Hepatocyte (in vitro differentiated cells): ENCODE measurements at places on chromosomes 16 and 17. TPM values are rescaled to one million over a fixed set of nuclear protein-coding genes. Genes with fewer than 3 reads are reported as not detected.
A peak's percentile ranks its signal among the peaks of the same experiment; 100 is the strongest.

- no peaks in the 10 kb centered on the region for H3K4me1 ChIP-seq
- no peak overlapping the region for H3K4me3 ChIP-seq
- DNase-seq: no peak
- no peak overlapping the region for H3K27ac ChIP-seq
- peaks cover 13% of the 10 kb centered on the region for H3K27me3 ChIP-seq
Observed at GRCh38 chr17:49939318-49939717, 29.7 kb upstream of the DLX4 start.

The NUTF2 gene
- total RNA-seq: 100 and 102 TPM in 2 replicates

The RHBDL3 gene
- 0.36 and 0.70 TPM in 2 replicates for total RNA-seq

The CDH16 gene
- total RNA-seq: 2.9 and 3.2 TPM in 2 replicates

The ZNF200 gene
- 7.9 and 12.5 TPM in 2 replicates for total RNA-seq

- H3K27me3 ChIP-seq: no peaks in the 10 kb centered on the region
- H3K4me1 ChIP-seq: peaks cover 14% of the 10 kb centered on the region
- peak overlapping the region; percentile 68 for H3K27ac ChIP-seq
Observed at GRCh38 chr17:44122816-44123355, 555 bp downstream of the HDAC5 start.

GRCh38 chr17:909642-910323, 69.8 kb downstream of the NXN start:
- peaks cover 39% of the 10 kb centered on the region for H3K4me1 ChIP-seq
- H3K27ac ChIP-seq: peak overlapping the region; percentile 50
- H3K36me3 ChIP-seq: no peaks in the 10 kb centered on the region
- no peak for DNase-seq
- no peak overlapping the region for H3K4me3 ChIP-seq

- no peaks in the 10 kb centered on the region for H3K4me1 ChIP-seq
- H3K36me3 ChIP-seq: no peaks in the 10 kb centered on the region
- H3K27ac ChIP-seq: no peak overlapping the region
Observed at GRCh38 chr17:82143333-82143732, 45.3 kb upstream of the FASN start.

DNA sequence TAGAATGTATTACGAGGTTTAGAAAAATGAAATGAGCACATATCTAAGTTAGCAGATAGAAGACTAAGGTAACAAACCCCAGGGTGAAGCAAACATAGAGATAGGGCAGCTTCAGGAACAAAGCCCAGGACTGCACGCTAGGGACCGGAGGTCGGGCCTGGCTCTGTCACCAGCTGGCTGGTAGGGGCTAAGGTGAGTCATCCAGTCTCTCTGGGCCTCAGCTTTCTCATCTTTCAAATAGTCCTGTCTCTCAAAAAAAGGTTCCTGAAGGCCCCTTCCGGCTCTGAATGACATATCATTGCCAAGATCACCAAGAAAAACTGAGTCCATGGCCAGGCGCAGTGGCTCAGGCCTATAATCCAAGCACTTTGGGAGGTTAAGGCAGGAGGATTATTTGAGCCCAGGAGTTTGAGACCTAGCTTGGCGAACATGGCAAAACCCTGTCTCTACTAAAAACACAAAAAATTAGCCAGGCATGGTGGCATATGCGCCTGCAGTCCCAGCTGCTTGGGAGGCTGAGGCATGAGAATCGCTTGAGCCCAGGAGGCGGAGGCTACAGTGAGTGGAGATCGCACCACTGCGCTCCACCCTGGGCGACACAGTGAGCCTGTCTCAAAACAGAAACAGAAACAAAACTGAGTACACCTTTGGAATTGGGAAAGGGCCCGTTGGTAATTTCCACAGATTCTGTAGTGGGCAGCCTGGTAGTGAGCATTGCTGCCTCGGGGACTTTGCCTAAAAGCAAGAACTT, 26.0 kb downstream of the PKD1L3 start:
- no peak overlapping the region for H3K4me3 ChIP-seq
- H3K36me3 ChIP-seq: no peaks in the 10 kb centered on the region
- peaks cover 3% of the 10 kb centered on the region for H3K4me1 ChIP-seq
- no peaks in the 10 kb centered on the region for H3K27me3 ChIP-seq
- H3K27ac ChIP-seq: no peak overlapping the region

DNA sequence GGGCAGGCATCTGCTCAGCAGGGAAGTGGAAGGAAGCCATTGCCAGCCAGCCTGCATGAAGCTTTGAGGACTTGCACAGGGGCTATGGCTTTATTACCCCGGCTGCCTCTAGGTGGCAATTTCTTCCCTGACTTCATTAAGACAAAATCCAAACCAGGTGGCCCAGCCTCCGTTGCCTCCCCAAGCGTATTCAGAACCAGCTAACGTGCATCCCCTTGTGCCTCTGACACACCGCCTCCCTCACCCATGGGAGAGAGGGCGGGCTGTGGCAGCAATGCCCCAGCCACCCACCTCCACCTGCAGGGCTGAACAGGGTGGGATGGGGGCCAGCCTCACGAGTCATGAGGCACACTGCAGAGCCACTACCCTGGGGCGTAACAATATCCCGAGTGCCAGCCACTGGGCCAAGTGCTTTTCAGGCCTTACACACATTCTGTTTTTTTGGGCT, 6.8 kb downstream of the KIFC3 start:
- H3K36me3 ChIP-seq: no peaks in the 10 kb centered on the region
- no peak overlapping the region for H3K27ac ChIP-seq
- no peak overlapping the region for H3K4me3 ChIP-seq
- DNase-seq: peak; percentile 53
- H3K4me1 ChIP-seq: peaks cover 42% of the 10 kb centered on the region

DNA sequence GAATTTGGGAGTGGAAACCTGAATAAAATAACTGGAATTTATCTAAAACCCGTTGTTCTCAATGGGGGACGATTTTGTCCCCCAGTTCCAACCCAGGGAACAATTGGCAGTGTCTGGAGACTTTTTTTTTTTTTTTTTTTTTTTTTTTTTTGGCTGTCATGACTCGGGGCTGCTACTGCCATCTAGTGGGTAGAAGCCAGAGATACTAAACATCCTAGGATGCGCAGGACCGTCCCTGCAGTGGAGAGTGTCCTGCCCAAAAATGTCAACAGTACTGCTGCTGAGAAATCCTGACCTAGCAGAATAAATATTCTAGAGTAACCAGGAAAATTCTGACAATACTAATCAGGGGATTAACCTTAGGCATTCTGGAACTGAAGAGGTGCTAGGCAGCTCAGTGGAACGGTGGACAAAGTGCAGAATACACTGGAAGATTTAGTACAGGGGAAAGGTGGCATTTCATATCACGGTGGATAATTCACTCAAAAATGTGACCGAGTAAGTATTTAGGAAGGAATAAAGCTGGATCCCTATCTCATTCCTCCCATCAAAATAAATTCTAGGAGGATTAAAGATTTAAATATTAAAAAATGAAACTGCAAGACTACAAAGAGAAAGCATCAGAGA, 107.6 kb downstream of the SPECC1 start:
- peak; percentile 71 for DNase-seq
- no peak overlapping the region for H3K27ac ChIP-seq
- H3K4me1 ChIP-seq: peaks cover under 1% of the 10 kb centered on the region
- H3K36me3 ChIP-seq: no peaks in the 10 kb centered on the region
- no peaks in the 10 kb centered on the region for H3K27me3 ChIP-seq
- H3K4me3 ChIP-seq: no peak overlapping the region

- H3K36me3 ChIP-seq: no peaks in the 10 kb centered on the region
- no peaks in the 10 kb centered on the region for H3K27me3 ChIP-seq
- DNase-seq: no peak
- H3K4me3 ChIP-seq: peak overlapping the region; percentile 62
- peak overlapping the region; percentile 75 for H3K27ac ChIP-seq
- H3K4me1 ChIP-seq: peaks cover 24% of the 10 kb centered on the region
Observed at GRCh38 chr17:7549401-7550055, 670 bp downstream of the TNFSF12 start.

GRCh38 chr16:29154676-29155121, 169.8 kb downstream of the LAT start:
- H3K27me3 ChIP-seq: no peaks in the 10 kb centered on the region
- no peaks in the 10 kb centered on the region for H3K36me3 ChIP-seq
- H3K4me3 ChIP-seq: no peak overlapping the region
- no peak overlapping the region for H3K27ac ChIP-seq
- peaks cover 12% of the 10 kb centered on the region for H3K4me1 ChIP-seq

GRCh38 chr17:80274331-80274730, 13.7 kb downstream of the RNF213 start:
- DNase-seq: no peak
- no peaks in the 10 kb centered on the region for H3K4me1 ChIP-seq
- no peak overlapping the region for H3K27ac ChIP-seq

- H3K27me3 ChIP-seq: no peaks in the 10 kb centered on the region
- H3K36me3 ChIP-seq: no peaks in the 10 kb centered on the region
- DNase-seq: no peak
- peaks cover 5% of the 10 kb centered on the region for H3K4me1 ChIP-seq
Observed at GRCh38 chr16:88008840-88009239, 57.6 kb downstream of the BANP start.

DNA sequence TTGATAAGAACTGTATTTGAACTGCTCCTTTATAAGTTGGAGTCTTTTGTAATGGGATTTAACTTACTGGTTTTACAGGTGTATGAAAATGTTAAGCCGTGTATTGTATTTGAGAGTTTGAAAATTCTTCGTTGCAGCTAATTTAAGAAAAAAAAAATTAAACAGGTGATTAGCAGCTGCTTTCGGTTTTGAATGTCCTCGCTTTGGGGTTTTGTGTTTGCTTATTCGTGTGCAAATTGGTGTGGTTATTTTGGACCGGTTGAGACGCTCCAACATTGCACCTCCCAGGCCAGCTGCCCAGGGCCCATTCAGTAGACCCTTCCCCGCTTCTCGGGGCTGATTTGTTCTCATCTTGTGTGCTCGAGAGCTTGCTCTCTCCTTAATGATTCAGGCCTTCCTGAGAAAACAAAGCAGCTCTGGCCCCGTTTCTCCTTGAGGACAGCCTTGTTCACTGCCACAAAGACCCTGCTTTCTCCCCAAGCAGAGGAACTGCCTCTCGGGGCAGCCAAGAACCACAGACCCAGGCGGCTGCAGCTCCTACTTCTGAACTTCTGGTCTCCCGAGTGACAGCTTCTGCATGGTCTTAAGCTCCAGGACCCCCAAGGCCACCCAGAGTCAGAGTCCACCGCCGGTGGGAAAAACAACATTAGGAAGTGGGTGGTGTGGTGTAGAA, 100.5 kb downstream of the MSI2 start:
- DNase-seq: no peak
- H3K4me3 ChIP-seq: no peak overlapping the region
- peaks cover 29% of the 10 kb centered on the region for H3K4me1 ChIP-seq
- H3K27ac ChIP-seq: peak overlapping the region; percentile 84
- H3K27me3 ChIP-seq: no peaks in the 10 kb centered on the region

DNA sequence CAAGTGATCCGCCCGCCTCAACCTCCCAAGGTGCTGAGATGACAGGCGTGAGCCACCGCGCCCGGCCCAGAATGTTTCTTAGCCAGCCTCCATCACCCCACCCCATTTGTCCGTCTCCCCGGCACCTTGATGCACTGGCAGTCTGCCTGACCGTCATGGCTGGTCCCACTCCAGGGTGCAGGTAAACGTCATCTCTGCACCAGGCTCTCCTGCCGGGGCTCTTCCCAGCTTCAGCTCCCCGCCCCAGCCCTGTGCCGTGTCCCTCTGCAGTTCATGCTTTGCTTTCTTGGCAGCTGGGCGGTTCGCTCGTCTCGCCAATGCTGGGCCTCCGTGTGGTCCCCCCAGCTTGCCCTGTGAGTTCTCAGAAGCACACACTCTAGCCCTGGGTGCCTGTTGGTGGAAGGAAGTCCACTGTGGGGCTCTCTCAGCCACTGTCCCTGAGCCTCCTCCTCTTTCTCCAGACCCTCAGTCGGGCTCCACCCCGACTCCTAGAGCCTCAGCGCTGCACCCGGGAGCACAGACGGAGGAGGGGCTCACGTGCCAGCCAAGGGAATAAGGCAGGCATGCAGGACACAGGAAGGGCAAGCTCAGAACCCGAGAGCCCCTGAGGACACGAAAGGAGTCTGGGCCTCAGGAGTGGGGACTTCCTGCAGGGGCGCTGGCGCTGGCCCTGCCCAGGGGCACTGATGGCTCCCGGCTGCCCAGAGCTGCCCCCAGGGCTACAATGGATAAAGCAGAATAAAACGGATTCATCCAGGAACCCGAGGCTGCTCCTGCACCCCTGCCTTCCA, 12.0 kb downstream of the HS3ST6 start:
- no peak overlapping the region for H3K27ac ChIP-seq
- no peak overlapping the region for H3K4me3 ChIP-seq
- H3K36me3 ChIP-seq: no peaks in the 10 kb centered on the region
- DNase-seq: no peak

DNA sequence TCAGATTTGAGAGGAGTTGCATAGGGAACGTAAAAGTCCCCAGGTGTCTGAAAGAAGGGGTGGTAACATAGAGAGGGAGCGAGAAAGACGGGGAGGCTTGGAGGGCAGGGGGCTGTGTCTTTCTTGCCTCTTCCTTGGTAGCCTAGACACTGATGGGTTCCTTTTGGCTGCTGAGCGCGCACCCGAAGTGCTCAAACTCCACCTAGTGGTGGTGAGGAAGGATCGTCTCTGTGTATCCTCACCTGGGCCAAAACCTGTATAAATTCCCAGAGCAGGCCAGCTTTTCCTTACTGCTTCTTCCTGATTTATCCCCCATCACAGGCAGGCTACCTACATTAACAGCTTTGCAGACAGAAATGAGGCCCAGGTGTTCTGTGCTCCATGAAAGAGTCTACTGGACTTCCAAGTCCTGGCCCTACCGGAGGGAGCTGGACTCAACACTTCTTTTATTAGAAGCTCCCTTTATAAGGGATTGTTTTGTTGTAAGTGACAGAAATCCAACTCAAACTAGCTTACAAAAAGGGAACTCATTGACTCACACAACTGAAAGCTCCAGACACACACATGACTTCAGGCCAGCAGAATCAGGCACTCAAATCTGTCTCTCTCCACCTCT, 5.5 kb upstream of the SLC25A35 start:
- H3K4me3 ChIP-seq: no peak overlapping the region
- H3K36me3 ChIP-seq: no peaks in the 10 kb centered on the region
- H3K4me1 ChIP-seq: no peaks in the 10 kb centered on the region
- no peaks in the 10 kb centered on the region for H3K27me3 ChIP-seq
- peak; percentile 82 for DNase-seq
- H3K27ac ChIP-seq: no peak overlapping the region

The MYH13 gene
- 0.03 TPM in 1 of 2 replicates, not detected in the other for total RNA-seq

GRCh38 chr16:83951544-83951943, 1.5 kb upstream of the OSGIN1 start:
- H3K27me3 ChIP-seq: no peaks in the 10 kb centered on the region
- H3K4me3 ChIP-seq: no peak overlapping the region
- H3K4me1 ChIP-seq: peaks cover 16% of the 10 kb centered on the region
- H3K36me3 ChIP-seq: no peaks in the 10 kb centered on the region
- no peak for DNase-seq

- DNase-seq: no peak
- H3K36me3 ChIP-seq: no peaks in the 10 kb centered on the region
- peaks cover 3% of the 10 kb centered on the region for H3K27me3 ChIP-seq
- H3K4me3 ChIP-seq: no peak overlapping the region
Observed at GRCh38 chr17:20089756-20090547, 80.8 kb downstream of the SPECC1 start.

The MT3 gene
- not detected in 2 replicates for total RNA-seq

The FOXL1 gene
- 2.0 and 3.1 TPM in 2 replicates for total RNA-seq

The STH gene
- not detected in 2 replicates for total RNA-seq

DNA sequence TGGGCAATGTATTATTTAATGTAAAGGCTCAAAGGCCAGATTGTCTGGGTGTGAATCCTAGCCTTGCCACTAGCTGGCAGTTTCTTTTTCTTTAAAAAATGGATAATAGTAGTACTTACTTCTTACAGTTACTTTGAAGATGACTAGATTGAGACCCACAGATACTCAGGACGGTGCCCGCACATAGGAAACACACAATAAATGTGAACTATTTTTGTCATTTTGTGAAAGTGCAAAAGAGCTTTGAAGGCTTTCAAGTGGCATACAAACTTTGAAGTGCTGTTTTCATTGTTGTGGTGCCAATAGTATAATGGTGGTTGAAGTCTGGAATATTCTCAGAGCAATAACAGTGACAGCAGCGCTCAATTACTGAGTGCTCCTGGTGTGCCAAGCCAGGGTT, 63.6 kb downstream of the OTOA start:
- no peaks in the 10 kb centered on the region for H3K27me3 ChIP-seq
- no peak overlapping the region for H3K27ac ChIP-seq
- H3K4me3 ChIP-seq: no peak overlapping the region
- no peaks in the 10 kb centered on the region for H3K36me3 ChIP-seq
